ENCODE measurements at places on chromosomes 5 and 9. TPM values are rescaled to one million over a fixed set of nuclear protein-coding genes. Genes with fewer than 3 reads are reported as not detected.

GMCL2 gene
- total RNA-seq, result 0.07 TPM

ACTBL2 gene
- not detected for total RNA-seq

DMRT3 gene
- total RNA-seq, result not detected

FOXI1 gene
- total RNA-seq, result not detected

TPM2 gene
- 141 TPM for total RNA-seq

ENHO gene
- 9.2 TPM for total RNA-seq

C5orf47 gene
- total RNA-seq, result 1.0 TPM

ISCA1 gene
- total RNA-seq, result 61.0 TPM

DNA sequence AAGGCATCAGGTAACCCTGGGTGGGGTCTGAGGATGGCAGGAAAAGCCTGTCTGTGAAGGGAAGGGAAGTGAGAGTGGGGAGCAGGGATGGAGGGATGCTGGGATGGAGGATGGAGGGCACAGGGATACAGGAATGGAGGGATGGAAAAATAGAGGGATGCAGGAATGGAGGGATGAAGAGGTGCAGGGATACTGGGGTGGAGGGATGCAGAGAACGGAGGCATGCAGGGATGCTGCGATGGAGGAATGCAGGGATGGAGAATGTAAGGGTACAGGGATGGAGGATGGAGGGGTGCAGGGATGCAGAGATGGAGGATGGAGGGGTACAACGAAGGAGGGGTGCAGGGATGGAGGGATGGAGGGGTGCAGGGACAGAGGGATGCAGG lies 9.1 kb downstream of the PTGES2 start:
- no peak for DNase-seq

DNA sequence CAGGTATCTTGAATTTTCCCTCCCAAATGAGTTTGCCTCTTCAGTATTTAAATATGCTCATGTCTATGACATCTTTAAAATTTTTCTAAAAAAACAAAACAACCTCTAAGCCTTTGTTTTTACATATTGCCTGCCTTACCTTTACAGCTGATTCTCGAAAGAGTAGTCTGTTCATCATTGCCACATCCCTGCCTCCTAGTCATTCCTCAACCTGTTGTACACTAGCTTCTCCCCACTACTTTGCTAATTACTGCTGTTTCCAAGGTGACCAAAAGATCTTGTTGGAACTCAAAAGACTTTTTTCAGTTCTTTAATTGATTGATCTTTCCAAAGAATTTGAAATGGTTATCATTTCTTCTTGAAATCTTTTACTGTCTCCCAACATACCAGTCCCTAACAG lies 1.9 kb upstream of the NADK2 start:
- DNase-seq, result no peak

GRCh38 chr9:1522219-1522767 lies 472.1 kb downstream of the DMRT2 start:
- DNase-seq, result no peak

DNA sequence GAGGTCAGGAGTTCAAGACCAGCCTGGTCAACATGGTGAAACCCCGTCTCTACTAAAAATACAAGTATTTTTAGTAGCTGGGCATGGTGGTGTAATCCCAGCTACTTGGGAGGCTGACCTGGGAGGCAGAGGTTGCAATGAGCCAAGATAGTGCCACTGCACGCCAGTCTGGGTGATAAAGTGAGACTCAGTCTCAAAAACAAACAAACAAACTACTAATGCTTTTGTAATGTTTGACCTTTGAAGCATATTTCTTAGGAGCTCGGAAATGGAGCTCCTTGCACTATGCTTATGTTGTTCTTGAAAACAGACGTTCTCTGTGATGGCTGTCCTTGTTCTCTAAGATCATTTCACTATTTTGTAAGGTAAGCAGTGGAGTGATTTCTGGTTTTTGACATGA lies 6.0 kb downstream of the F2RL2 start:
- no peak for DNase-seq

DNA sequence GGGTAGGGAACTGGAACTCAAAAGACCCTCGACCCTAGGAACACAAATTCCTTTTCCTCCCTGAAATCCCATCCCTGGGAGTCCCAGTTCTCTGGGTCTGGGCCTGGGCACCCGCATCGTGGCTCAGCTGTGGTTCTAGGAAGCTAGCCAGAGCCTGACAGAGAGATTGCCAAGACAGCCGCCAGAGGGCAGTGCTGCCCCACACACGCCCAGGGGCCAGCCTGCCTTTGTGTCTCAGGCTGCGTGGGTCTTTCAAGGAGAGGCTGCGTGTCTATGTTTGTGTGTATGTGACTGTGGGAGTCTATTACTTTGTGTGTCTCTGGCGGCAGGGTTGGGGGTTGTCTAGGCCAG lies 32.0 kb upstream of the TTLL11 start:
- DNase-seq, result peak; percentile 83

- DNase-seq, result no peak
Observed at GRCh38 chr9:131707733-131708157, 32.1 kb downstream of the RAPGEF1 start.

DNA sequence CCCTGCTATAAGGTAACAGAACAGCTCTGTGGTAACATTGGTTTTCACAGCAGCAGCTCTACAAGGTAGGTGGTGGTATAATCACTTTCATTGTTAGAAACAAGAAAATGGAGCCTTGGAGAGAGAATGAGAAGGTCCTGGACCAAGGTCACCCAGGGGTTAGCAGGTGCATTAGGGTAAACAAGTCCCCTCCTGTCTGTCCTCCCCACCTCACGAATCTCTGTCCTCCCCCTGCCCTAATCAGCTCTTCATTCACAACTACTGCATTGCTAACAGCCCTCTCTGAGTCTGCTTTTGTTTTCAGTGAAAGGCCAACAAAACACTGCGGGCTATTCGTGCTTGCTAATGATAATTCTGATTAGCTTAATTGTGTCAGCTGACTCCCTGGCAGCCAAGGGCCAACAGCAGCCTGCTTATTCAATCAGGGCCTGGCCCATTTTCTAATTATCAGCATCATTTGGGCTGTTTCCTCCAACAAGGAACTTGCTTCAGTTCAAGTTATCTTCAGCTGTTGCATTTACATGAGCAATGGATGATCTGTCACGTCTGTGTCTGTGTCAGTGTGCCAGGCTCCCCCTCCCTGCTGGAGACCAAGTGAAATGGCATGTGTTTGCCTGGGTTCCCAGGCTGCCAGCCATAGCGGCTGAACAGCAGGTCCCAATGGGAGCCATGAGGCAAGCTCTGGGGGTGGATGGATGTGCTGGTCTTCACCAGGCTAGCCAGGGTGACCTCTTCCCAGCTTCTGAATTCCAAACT lies 56.7 kb upstream of the EQTN start:
- DNase-seq, result no peak

DNA sequence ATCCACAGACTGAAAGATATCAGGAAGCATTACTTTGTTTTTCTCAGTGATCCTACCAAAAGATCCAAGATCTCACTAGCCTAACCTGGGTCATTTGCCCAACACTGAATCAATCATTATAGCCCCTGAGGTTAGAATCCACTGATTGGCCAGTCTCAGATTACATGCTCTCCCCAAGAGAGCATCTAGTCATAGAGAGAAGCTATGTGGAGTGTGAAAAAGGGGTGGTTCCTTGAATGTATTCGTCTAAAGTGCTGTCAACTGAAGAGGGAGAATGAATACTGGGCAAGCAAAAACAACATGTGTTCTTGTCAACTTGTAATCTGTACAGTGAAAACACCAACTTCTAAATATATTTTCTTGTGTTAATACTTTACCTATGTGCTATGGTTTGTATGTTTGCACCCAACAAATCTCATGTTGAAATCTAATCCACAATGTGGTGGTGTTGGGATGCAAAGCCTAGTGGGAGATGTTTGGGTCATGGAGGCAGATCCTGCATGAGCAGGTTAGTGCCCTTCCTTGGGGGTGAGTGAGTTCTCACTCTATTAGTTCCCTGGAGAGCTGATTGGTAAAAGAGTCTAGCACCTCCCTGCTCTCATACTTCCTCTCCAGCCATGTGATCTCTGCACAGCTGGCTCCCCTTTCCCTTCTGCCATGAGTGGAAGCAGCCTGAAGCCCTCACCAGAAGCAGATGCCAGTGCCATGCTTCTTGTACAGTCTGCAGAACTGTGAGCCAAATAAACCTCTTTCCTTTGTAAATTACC lies 60.3 kb upstream of the PJA2 start:
- no peak for DNase-seq

DNA sequence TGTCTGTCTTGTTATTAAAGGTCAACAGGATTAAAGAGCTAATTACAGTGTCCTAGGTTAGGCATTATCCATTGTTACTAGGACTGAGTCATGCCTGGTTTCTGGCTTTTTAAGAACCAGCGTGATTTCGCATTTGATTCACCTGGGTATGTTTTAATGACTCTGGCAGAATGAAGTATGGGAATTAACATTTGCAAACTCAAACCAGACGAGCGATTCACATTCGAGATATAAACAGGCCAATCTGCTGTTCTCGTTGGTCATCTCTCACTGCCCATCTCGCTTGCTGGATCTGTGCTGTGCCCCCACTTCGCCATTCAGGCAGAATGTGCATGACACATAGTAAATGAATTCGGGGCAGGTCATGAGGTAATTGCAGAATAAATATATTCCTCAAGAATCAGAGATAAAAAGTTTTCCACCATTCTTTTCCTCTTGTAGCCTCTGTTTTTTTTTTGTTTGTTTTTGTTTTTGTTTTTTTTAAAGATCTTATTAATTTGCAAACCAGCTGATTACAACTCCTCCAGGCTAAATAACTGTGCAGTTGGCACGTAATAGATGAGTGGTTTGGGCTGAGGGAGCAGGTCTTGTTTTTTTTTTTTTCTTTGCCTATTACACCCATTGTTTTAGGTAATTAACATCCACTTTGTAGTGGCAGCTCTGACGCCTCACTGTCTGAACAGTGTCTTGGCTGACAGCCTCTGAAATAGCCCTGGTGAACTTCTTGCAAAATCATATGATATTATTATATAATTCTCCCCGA lies 313.5 kb upstream of the MSX2 start:
- DNase-seq, result no peak

DNA sequence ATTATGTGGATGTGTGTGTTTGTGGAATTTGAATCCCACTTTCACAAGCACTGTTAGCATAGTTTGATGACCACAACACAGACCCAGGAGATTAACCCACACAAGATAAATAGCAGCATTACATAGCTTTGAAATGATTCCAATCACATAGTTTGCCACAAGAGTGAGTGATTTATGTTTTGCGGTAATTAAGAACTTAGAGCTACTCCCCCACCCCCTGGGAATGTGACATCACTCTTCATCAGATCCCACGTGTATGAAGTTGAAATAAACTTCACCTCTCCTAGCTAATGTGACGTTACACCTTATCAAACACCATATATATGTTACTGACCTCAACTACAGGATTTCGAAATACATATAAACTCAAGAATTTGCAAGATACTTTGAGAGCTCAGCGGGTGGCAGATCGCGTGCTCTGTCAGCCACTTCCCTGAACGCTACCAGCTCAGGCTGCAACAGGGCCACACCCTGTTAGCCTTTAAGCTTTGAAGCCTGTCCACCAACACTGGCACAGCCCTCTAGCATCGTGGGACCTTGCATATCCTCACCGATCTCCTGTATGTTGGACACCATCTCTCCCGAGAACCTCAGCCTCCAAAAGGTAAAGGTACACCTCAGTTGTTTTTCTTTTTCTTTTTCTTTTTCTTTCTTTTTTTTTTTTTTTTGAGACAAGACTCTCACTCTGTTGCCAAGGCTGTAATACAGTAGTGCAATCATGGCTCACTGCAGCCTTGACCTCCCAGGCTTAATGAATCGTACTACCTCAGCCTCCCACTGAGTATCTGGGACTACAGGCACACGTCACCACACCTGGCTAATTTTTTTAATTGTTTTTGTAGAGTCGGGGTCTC lies 1.7 kb upstream of the AGTPBP1 start:
- DNase-seq, result peak; percentile 50

GRCh38 chr9:95268681-95269080 lies 48.8 kb downstream of the FANCC start:
- DNase-seq, result peak; percentile 62

GRCh38 chr9:133572821-133573361 lies 36.3 kb downstream of the FAM163B start:
- DNase-seq, result no peak

- DNase-seq, result peak; percentile 7
Observed at GRCh38 chr5:89396278-89396954, 513.4 kb upstream of the MEF2C start.

DNA sequence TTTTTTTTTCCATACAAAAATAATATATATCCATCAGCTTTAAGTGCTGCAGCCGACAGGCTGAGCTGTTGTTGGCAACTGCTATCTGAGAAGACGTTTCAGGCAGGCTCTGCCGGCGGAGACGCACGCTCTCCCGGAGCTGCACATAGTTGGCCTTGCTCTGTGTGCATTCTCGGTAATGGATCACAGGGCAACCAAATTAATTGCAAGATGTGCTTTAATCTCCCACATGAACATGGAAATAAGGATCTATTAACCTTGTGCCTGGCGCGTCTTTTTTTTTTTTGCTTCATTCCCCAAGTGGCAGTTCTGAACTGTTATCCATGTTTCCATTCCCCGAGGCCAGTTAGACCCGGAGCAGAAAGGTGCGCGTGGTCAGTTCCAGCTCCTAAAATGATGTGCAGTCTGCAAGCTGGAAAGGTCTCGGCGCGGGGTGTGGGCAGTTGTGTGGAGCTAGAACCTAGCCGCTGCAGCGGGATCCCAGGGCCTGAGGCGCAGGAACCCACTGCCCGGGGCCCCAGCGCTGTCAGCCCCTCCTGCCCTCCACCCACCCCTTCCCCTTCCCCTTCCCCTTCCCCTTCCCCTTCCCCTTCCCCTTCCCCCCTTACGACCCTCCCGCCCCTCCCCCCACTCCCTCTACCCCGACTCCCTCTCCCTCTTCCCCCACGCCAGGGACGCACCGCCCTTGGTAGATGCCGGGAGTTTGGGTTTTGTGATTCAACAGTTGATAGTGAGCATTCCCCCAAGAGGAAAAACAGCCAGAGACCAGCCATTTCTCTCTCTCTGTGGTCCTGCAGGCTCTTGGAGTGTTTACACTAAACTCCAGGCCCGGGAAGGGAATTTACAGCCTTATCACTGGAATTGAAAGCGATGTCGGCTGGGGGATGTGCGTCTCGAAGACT lies 137.8 kb downstream of the CEP120 start:
- peak; percentile 64 for DNase-seq

DNA sequence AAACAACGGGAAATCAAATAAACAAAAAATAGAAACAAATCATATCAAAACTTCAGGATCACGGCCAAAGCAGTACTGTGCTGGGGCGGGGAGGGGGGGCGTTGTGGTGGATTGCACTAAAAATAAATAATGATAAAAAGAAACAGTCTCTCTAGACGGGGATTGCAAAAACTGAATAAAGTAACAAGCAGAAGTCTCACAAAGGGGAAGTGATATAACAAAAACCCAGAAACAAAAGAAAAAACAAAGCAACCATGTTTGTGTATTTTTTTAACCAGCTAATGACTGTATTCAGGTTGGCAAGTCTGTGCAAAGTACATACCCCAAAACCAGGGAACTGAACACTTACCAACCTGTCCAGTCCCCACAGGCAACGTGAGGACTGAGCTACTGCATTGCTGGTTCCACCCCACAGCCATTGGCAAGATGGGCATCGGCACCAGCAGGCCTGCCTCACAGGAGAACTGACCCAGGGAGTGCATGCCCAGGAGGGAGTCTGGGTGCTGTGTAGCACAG lies 24.1 kb downstream of the BICD2 start:
- no peak for DNase-seq

- no peak for DNase-seq
Observed at GRCh38 chr9:133683586-133684120, 47.5 kb downstream of the DBH start.
